ENCODE measurements at places on chromosomes 2 and 18.

DNA sequence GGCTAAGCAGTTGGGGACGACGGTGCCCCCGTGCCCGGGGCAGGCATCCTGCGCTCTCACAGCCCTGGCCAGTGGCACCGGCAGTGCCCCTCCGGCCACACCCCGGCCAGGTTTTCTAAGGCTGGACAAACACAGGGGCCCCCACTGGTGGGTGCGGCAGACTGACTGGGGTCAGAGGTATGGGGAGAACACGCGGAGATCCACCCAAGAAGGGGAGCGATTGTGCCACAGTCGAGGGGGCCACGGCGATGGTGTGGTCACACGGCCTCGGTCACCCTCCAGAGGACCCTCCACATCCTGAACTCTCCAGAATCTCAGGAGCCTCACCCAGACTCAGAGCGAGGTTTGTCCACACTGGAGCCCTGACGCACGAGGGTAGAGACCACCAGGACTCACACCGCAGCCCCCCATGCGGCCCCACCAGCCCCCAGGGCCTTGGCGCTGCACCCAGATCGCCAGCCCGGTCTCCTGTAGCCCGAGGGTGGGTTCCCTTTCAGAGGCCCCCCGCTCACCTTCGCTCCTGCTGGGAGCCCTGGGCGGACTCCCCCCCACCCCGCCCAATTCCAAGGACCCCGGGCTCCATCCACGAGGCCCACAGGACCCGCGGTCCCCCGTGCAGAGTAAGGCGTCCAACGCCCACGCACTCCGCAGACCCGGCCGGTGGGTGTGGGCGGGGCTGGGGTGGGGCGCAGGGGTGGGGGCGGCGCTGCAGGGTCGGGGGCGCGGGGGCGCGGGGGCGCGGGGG, 15.2 kb downstream of the PDCD1 start:
- DNase-seq = no peak

DNA sequence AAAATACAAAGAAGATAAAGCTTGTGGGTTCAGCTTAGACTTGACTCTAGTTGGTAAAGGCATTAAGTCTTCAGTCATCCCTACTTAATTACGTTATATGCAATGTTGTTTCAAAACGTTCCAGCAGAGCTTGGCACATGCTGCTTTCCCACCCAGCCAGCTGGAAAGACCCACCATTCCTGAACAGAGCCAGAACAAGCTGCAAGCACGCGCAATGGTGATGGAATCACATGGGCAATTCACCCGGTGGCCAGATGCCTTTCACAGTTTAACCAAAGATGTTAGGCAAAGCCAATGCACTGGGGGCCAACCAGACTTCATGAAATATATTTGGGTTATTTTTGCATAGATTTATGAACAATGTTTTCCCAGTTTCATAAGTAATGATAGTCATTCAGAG, 123.4 kb upstream of the CDH20 start:
- no peak for DNase-seq

DNA sequence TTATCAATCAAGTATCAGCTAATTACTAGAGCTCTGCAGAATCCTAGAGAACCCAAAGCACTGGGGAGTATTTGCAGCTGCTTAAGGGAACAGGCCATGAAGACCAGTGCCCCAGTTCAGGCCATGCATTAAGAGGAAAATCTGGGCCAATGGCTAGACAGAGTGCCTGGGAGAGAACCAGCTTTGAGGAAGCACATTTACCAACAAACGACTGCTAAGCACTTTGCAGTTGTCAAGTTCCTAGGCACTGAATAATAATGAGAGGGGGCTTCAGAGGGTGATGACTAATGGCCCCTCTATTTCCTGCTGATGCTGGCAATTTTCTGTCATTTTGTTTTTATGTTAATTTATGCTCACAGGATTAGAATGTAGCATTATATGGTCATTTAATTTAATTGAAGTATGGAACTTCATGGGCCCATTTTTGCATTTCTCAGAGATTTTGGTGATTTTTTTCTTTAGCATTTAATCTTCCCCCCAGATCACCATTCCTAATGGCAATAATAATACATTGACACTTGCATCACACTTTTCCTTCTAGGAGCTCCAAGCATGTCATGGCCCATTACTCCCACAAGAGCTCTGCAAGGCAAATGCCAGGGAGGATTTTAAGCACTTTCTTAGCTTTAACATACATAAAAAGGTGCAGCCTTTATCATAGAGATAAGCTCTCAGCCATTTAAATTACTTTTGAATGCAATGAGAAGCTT, 147.7 kb upstream of the SPATS2L start:
- DNase-seq = no peak

- DNase-seq = no peak
Observed at GRCh38 chr18:60267391-60268058, 105.0 kb downstream of the MC4R start.

- no peak for DNase-seq
Observed at GRCh38 chr2:199975273-199975895, 20.0 kb downstream of the MAIP1 start.

- no peak for DNase-seq
Observed at GRCh38 chr2:156589381-156590079, 153.4 kb downstream of the GPD2 start.

- DNase-seq = no peak
Observed at GRCh38 chr18:404061-404636, 96.4 kb downstream of the COLEC12 start.

GRCh38 chr18:56028514-56028913, 440.5 kb upstream of the TCF4 start:
- DNase-seq = no peak

DNA sequence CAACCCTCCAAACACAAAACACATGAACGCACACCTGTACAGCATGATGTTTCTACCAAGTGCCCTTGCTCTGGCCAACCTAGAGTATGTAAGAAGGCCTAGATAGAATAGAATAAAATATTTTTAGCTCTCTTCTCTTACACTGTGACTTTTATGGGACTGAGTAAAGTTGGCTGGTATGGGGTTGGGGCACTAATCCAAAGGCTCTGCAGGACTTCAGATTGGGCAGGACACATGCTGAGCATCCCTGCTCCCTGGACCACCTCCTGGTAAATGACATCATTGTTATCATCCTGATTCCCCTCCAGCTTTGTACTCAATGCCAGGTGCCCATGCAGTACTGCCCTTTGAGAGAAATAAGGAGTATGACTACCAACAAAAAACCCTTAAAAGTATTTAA, 322.2 kb downstream of the SLC8A1 start:
- no peak for DNase-seq

DNA sequence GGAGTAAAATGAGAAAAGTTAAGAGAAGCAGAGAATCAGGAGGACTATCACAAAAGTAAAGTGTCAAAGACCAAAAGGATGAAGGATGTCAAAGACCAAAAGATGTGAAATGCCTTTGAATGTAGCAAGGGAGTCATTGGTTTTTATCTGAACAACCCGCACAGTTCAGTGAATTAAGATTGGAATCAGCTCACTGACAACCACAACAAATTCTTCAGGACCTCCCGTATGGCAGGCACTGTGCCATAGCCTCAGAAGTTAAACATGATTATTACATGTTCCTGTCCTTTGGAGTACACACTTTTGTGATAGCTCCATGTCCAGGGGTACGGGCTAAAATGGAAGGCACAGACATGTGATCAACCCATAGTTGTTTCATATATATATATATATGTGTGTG, 5.0 kb upstream of the TXNL1 start:
- DNase-seq = no peak

GRCh38 chr18:60493066-60493465, 120.5 kb upstream of the MC4R start:
- no peak for DNase-seq

- no peak for DNase-seq
Observed at GRCh38 chr2:31286961-31287550, 53.1 kb downstream of the EHD3 start.

DNA sequence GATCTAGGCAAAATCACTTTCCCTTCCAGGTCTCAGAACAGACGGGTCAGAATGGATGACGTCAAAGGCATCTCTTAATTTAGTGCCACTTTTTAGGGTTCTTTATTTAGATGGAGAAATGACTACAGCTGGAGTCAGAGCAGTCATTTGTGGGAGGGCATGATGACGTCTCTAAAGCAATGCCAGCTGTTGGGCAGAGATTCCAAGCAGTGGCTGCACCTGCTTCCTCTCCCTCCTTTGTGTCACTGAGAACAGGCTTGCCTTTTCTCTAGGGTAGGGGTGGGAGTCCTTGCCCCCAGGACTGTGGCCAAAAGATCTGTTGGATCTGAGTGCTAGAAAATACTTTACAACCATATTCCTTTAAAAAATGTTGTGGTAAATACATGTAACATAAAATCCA, 28.7 kb upstream of the SKOR2 start:
- DNase-seq = no peak

DNA sequence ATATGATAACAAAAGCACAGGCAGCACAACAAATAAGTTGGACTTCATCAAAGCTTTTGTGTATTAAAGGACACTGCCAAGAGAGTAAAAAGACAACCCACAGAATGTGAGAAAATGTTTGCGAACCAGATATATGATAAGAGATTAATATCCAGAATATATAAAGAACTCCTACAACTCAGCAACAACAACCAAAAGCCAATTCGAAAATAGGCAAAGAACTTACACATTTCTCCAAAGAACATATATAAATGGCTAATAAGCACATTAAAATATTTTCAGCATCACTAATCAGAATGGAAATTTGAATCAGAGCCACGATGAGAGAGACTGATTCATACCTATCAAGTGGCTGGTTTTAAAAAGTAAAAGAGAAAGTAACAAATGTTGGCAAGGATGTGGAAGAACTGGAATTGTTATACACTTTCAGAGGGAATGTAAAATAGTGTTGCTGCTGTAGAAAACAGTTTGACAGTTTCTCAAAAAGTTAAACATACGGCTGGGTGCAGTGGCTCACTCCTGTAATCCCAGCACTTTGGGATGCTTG, 25.2 kb downstream of the EPB41L5 start:
- DNase-seq = no peak

GRCh38 chr18:56973487-56973886, 173.4 kb upstream of the BOD1L2 start:
- no peak for DNase-seq

DNA sequence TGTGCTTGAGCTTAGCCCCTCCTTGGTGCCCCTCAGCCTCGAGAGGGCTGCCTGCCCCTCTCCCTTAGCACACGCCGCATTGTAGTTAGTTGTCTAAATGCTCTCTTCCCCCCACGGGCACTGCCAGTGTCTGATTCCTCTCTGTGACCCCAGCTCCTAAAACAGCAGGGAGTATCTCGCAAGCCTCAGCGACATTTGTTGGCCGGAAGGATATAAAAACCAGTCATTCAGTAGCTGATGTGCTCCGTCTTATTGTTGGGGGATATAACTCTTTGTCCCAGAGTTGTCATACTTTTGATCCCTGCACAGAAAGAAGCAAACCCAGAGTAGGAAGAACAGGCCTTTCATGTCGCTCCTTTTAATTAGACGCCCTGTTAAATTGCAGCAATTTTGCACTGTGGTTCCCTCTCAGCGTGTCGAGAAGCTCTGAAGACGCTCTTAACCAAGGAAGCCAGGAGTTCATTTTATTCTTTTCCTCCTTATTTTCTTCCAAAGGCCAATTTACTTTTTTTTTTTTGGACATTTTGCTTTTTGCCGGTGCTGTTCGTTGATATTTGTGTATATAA, 201.8 kb downstream of the KLHL29 start:
- no peak for DNase-seq

DNA sequence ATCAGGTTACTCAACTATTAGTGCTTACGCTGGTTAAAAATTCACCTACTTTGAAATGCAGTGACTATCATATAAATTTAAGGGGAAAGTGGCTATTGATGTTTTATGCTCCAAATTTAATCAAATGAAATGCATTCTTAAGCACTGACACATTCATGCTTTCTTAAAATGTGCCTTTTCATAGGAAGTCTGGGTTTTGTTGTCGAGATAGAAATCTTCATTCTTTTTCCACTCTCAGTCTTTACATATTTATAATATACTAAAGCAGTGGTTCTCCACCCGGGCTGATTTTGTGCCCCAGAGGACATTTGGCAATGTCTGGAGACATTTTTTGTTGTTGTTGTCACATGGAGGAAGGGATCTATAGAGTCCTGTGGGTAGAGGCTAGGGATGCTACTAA, 167.9 kb downstream of the PAX3 start:
- DNase-seq = no peak

- DNase-seq = no peak
Observed at GRCh38 chr2:180075870-180076269, 68.8 kb upstream of the CWC22 start.

- no peak for DNase-seq
Observed at GRCh38 chr18:78703291-78703690, 276.3 kb upstream of the SALL3 start.

DNA sequence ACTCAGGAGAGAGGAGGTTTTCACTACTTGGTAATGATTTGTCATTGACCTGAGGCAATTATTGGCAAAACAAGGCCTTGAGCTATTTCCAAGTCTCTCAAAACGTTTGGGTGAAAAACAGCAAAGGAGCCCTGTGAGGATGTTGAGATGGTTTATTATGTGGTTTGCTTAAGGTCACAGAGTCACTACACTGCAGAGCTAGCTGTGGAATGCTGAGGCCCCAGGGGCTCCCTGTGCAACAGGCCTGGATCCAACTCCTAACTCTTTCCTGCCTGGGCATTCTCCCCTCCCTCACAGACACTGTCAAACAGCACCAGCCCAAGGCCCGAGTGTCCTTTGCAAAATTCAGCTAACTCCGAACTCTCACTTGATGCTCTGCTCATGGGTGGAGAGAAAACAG, 754.6 kb upstream of the SOX11 start:
- DNase-seq = no peak

GRCh38 chr2:239598732-239599090, 197.9 kb upstream of the HDAC4 start:
- no peak for DNase-seq

DNA sequence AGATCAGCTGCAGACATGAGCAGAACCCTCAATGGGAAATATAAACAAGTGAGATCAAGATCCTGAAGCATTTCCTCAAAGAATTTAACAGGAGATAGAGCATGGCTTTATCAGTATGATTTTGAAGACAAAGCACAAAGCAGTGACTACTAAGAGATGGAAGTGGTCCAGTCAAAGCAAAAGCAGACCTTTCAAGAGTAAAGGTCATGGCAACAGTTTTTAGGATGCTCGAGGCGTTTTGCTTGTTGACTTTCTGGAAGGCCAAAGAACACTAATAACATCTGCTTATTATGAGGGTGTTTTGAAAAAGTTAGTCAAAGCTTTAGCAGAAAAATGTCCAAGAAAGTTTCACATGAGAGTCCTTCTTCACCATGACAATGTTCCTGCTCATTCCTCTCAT, 128.5 kb downstream of the KCNE4 start:
- no peak for DNase-seq

DNA sequence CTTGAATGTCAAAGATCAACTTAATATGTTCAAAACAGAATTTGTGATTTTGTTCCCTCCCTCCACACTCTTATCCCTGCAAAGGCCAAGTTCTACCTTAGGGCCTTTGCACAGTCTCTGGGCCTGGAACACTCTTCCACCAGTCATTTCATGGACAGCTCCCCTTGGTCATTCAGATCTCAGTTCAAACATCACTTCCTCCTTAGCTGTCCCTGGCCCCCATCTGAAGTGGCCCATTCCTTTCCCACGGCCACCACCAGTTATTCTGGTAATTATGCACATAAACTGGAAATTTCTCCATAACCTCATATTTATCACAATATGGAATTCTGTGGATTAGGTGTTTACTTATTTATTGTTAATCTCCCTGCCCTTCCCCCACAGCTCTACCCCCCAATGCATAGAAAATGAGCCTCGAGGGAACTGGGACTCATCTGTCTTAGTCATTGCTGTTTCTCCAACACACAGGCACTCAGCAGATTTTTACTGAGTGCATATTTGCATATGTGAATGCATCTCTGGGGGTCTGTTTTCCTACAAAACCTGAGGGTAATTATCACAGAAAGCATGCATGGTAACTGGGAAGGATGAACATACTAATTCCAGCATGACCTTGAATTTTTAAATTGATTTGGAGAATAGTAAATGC, 35.5 kb upstream of the SPTBN1 start:
- DNase-seq = no peak

- DNase-seq = no peak
Observed at GRCh38 chr18:13630716-13631268, 95.6 kb downstream of the FAM210A start.

All from stimulated activated CD4-positive, alpha-beta T cell treated with anti-CD3 and anti-CD28 coated beads, Interleukin-15, amount 100 ng/mL, for 48 hours (primary cell).